ENCODE measurements at places on chromosomes 13 and 19.

GRCh38 chr13:73535341-73535740 is 476.5 kb downstream of the KLF5 start:
- no peak for DNase-seq

GRCh38 chr19:33638167-33639034 is 16.6 kb downstream of the CHST8 start:
- no peak for DNase-seq

GRCh38 chr19:4524808-4525562 is 6.7 kb upstream of the PLIN4 start:
- peak; percentile 70 for DNase-seq

GRCh38 chr13:32881777-32882145 is 134.5 kb upstream of the KL start:
- DNase-seq: no peak

- DNase-seq: no peak
These were observed 58.7 kb upstream of the ALOX5AP start for GRCh38 chr13:30676672-30677071.

DNA sequence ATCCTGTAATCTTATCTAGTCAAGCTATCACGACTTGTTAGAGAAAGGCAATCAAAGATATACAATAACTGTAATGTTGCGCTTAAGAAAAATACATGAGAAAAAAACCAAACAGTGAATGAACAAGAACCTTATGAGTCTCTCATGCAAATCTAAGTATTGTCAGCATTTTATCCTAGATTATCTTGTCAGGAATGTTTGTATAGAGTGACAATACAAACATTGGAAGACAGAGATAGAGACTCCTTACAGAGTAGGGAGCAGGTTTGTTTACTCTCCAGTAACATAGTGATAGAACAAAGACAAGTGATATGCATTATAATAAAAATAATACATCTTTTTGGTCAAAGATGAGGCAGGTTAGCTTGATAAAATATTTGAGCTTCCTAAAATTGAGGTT is 444.8 kb downstream of the SLITRK5 start:
- DNase-seq: no peak

GRCh38 chr13:113292021-113292862 is 4.8 kb upstream of the LAMP1 start:
- DNase-seq: peak; percentile 25

DNA sequence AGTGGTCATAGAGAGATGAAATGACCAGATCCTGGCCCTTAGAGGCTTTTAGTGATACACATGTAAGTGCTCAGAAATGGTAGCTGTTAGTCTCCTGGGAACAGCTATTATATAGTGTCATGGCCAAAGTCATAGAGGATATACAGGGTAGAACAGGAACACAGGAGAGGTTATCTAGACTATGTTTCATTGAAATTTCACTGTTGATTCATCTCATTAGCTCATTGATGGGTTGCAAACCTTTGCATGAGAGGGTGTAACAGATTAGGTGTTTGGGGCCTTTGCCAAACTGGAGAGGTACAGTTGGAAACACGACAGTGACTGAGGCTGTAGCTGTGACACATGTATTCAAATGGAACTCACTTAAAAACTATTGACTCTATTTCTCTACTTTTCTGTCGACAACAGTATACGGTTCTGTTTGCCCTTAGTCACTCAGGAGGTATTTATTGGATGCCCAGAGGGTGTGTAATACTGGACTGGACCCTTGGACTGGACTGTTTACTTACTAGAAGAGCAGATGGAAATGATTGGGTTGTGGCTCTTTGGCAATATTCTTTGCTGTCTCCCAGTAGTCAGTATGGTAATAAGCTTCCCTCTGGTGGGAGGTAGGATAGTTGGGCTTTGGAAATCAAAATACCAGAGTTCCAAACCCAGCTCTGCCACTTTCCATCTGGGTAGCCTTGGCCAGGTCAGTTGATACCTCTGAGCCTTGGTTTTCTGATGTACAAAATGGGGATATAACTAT is 29.8 kb downstream of the ARHGAP35 start:
- no peak for DNase-seq

GRCh38 chr19:44055870-44056269 is 4.0 kb downstream of the ZNF223 start:
- DNase-seq: no peak

GRCh38 chr19:13961826-13962698 is 9.8 kb downstream of the DCAF15 start:
- DNase-seq: no peak

GRCh38 chr13:37163641-37164265 is 58.3 kb upstream of the CSNK1A1L start:
- no peak for DNase-seq

DNA sequence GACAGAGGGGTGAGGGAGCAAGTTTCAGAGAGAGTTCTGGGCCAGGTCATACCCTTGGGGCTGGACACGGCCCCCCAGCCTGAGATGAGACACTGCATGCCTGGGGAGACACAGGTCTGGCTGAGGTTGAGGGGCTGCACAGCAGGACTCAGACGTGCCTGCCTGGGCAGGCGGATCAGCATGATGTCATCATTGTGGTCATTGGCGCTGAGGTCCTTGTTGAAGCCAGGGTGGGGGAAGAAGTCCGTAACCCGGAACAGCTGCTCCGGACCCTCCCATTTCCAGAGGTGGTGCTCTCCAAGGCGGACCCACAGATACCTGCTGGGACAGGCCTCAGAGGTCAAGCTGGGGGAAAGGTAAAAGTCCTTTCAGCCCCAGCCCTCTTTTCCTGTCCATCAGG is 5.0 kb upstream of the KLK8 start:
- DNase-seq: no peak

- DNase-seq: no peak
These were observed 9.3 kb downstream of the NHLRC3 start for GRCh38 chr13:39047560-39047959.

DNA sequence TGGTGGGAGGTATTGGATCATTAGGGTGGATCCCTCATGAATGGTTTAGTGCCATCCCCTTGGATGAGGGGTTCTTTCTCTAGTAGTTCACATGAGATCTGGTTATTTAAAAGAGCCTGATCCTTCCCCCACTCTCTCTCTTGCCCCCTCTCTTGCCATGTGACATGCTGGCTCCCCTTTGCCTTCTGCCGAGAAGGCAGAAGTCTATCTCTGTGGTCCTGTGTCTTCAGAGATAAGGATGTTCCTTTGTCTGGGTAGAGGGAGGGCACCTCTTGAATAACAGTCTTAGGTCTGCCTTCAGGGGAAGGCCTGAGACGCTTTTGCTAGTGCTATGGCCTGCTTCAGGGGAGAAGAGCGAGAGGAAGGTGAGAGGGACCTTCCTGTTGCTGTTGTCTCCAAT is 2.0 kb upstream of the ZDHHC20 start:
- no peak for DNase-seq

GRCh38 chr19:33300009-33300893 is 2.1 kb downstream of the CEBPA start:
- no peak for DNase-seq

- peak; percentile 37 for DNase-seq
These were observed 664 bp upstream of the HCN2 start for GRCh38 chr19:588741-589692.

GRCh38 chr13:106415971-106416370 is 119.5 kb downstream of the EFNB2 start:
- DNase-seq: no peak

GRCh38 chr13:48573213-48574007 is 40.5 kb upstream of the RCBTB2 start:
- DNase-seq: no peak

DNA sequence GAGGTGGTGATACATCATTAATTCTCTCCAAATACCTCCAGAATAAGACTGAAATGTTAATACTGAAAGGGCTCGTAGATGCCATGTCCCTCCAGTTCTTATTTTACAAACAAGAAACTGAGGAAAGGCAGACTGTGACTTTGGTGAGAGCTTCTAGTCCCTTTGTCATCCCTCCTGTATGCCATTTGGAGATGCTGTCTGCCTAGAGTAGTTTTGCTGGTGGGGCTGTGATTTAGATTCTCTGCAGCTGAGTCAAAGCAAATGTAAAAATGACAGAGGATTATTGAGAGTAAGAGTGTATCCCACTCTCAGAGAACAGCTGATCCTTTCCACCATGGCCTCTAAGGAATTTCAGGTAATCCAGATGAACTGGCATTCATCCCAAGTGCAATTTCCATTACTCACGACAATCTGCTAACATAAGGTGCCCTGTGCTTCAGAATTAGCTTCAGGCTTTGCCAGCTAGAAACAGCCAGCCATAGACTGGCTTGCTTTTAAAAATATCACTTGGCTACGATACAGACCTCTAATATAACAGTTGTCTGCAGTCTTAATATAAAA is 16.8 kb downstream of the PABPC3 start:
- DNase-seq: no peak

DNA sequence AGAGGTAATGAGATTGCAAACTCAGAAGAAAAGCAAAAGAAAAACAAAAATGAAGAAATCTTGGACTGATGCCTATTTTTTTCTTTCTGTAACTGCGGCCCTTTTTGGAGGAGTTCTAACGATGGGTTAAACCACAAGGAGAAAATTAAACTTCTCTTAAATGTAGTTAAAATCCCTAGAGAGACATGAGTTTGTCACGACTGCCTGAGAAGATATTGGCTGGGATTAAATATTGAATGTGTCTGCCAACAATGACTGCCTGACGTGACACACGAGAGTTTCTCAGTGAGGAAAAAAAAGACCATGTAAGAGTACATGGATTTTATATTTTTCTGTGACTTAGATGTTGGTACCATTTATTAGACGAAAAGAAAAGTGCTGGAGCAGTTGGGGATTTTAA is 1013.4 kb downstream of the PCDH9 start:
- DNase-seq: no peak

- no peak for DNase-seq
These were observed 675 bp downstream of the PEG3 start for GRCh38 chr19:56839652-56840450.

DNA sequence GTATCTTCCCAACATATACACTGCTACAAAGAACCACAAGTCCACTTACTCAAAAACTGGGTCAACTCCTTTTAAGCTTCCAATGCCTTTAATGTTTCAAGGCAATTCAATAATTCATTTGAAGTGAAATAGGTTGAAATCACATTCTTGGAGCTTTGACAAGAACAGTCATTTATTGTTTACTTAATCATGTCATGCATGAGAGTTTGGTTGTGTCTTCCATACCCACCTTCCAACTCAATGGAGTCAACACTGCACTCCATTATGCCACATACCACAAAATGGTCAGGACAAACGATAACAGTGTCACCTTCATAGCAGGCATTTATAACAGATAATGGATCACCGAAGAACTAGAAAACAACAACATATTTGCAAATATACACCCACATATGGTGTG is 506.3 kb downstream of the UQCRFS1 start:
- DNase-seq: no peak

GRCh38 chr13:100088273-100088643 is 635 bp upstream of the PCCA start:
- DNase-seq: no peak

- DNase-seq: no peak
These were observed 68.6 kb downstream of the DPF1 start for GRCh38 chr19:38155453-38155852.

GRCh38 chr13:112159575-112160547 is 92.9 kb downstream of the SOX1 start:
- no peak for DNase-seq

DNA sequence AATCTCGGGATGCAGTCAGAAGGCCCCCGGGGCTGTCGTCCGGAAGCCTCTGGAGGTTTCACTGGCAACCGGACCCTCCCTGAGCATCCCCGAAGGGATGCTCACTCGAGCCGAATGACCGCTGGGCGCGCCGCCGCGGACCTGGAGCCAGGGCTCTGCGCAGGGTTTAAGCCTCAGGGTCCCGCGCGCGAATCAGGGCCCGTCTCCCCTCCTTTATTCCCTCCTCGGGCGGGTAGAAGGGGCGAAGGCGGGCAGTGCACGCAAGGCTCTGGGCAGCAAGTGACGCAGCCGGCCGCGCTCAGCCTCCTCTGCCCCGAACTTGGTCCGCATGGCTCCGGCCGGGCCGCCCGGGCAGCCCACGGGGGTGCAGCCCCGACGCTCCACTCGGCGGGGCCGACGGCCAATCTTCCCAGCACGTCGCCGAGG is 572 bp downstream of the SHISA2 start:
- no peak for DNase-seq

DNA sequence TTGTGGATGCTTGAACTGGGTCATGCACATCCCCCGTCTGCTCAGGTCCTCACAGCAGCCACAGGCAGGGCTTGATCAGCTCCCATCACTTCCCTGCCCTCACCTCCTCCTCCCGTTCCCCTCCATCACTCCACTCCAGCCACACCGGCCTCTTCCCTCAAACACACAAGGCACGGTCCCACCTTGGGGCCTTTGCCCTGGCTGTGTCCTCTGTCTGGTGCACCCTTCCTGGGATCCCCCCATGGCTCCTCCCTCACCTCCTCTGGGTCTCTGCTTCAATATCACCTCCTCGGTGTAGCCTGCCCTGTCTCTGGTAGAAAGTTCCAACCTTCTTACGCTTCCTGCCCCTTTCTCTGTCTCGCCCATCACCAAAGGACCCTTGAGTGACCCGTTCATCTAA is 16.0 kb downstream of the GTPBP3 start:
- no peak for DNase-seq

GRCh38 chr13:40120781-40121180 is 465.3 kb downstream of the COG6 start:
- DNase-seq: no peak

GRCh38 chr13:34967851-34968562 is 25.9 kb downstream of the NBEA start:
- no peak for DNase-seq

GRCh38 chr13:41365631-41366030 is 54.6 kb downstream of the NAA16 start:
- DNase-seq: no peak

DNA sequence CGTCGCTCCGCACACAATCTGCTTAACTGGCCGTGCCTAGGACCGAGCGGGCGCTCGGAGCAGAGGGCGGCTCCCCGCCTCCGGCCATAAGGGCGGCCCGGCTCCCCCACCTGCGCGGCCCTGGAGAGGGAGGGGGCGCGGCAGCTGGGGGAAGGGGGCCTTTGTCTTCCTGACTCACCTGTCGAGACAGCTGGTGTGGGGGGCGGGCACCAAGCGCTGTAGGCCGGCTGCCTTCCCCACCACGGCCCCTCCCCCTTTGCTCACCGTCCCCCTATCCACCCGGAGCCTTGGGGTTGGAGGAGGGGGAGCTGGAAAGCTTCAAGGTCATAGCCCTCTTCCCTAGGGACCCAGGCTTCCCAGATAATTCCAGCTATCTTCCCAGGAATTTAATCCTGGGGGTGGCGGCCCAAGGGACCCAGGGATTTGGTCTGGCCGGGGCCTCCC is 1.2 kb downstream of the VASP start:
- no peak for DNase-seq

GRCh38 chr19:2624537-2625091 is 77.9 kb downstream of the GNG7 start:
- DNase-seq: no peak

- DNase-seq: no peak
These were observed 4.4 kb upstream of the COMP start for GRCh38 chr19:18795540-18795939.

- DNase-seq: no peak
These were observed 1540.9 kb upstream of the MIR17HG start for GRCh38 chr13:89806594-89806993.

DNA sequence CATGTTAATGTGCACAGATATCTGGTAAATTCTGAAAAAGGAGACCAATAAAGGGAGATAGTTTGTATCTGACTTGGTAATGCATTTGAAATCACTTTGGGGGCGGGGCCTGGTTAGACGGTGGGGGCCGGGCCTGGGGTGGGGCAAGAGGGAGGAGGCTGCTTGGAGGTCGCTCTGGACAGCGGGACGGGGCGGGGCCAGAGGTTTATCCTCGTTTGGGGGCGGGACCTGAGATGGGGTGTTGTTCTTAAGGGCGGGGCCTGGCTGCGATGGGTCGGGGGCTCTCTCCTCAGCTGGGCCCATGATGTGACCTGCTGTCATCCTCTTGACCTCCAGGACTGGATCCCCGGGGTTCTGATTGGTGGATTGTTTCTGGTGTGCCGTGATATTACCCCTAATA is 4.9 kb upstream of the ZNF808 start:
- no peak for DNase-seq

Measured in hematopoietic multipotent progenitor cell treated with erythropoietin and hydrocortisone succinate and interleukin-3 and kit ligand, for 17 days (in vitro differentiated cells).